ENCODE measurements at places on chromosomes 7 and 10.

- no peak for DNase-seq
These were observed 337.4 kb downstream of the DNAJB6 start for GRCh38 chr7:157674027-157674714.

DNA sequence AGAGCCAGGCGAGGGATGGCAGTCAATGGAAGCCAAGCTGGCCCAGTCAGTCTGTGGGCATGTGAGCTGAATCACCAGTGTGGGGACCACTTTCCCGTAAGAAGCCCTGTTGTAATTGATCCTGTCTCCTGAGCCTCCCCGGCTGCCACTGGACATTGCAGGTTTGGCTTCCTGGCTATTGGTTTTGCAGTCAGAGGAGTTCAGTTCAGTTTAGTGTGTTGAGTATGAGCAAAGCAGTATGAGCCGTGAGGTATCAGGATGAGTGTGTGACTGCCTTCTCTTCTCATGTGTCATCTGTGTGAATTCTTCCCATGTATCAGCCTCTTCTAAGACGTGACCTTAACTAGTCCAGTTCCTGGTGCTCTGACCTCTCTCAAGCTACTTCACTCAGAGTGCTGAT lies 227.4 kb downstream of the PRKG1 start:
- DNase-seq = no peak

GRCh38 chr7:107201795-107202450 lies 33.1 kb downstream of the HBP1 start:
- DNase-seq = peak; percentile 6

- DNase-seq = no peak
These were observed 392.0 kb downstream of the PAXIP1 start for GRCh38 chr7:154610903-154611302.

- DNase-seq = peak; percentile 2
These were observed 656.9 kb downstream of the CNTNAP2 start for GRCh38 chr7:146773506-146773905.

- peak; percentile 18 for DNase-seq
These were observed 34.0 kb downstream of the C7orf25 start for GRCh38 chr7:42877862-42878261.

- DNase-seq = no peak
These were observed 66.1 kb upstream of the PIP4K2A start for GRCh38 chr10:22780474-22780885.
